ENCODE measurements at places on chromosomes 11 and 22.

- DNase-seq: peak; percentile 22
Measured at GRCh38 chr11:68545796-68546195, 85.2 kb downstream of the PPP6R3 start.

GRCh38 chr11:35918716-35919115 lies 25.1 kb upstream of the LDLRAD3 start:
- no peak for DNase-seq

DNA sequence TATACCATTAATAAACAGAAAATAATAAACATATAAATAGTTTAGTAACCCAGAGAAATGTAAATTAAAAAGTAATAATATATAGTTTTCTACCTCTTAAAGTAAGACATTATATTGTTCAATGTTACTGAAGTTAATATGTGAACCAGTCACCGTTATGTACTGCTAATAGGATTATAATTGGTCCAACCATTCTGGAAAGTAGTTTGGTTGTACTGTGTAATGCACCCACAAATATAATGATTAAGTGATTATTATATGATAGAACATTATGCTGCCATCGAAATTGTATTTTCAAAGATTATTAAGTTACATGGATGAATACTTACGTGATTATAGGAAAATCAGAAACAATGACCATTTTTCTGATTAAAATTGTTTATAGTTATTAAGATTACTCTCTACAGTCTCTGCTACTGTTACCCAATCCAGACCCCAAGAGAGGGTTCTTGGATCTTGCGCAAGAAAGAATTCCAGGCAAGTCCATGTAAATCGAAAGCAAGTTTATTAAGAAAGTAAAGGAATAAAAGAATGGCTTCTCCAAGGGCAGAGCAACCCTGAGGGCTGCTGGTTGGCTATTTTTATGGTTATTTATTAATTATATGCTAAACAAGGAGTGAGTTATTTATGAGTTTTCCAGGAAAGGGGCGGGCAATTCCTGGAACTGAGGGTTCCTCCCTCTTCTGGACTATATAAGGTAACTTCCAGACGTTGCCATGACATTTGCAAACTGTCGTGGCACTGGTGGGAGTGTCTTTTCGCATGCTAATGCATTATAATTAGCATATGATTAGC lies 50.1 kb downstream of the ACER3 start:
- no peak for DNase-seq

DNA sequence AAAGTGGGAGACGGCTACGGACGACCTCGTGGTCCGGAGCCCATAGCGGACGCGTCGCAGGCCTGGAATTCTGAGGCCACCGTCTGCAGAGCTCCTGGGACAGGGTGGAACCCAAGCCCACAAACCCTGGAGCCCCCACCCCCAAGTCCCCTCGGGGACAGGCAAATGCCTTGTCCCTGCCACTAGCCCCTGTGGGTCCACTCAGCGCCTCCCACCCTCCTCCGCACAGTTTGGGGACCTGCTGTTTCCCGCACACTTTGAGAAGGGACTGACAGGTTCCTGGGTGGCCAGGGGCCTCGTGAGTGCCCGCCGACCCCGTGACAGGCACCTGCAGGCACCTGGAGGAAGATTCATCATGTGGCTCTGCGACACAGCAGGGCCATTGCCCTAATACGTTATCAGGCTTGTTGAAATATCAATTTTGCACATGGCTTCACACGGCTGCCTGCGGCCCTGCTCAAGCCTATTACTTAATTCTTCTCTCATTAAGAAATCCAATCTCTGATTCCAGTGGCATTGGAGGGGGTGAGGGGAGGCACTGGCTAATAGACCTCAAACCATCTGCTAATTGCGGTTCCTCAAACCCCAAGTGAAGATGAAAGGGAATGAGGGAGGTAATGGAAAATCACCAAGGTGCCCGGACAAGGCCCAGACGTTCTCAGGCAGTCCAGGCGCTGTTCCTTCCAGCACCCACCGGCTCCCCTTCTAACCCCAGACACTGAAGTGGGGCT lies 672.5 kb downstream of the BRD1 start:
- no peak for DNase-seq
